8988T (cell line): ENCODE measurements at places on chromosomes 7 and 10.

DNA sequence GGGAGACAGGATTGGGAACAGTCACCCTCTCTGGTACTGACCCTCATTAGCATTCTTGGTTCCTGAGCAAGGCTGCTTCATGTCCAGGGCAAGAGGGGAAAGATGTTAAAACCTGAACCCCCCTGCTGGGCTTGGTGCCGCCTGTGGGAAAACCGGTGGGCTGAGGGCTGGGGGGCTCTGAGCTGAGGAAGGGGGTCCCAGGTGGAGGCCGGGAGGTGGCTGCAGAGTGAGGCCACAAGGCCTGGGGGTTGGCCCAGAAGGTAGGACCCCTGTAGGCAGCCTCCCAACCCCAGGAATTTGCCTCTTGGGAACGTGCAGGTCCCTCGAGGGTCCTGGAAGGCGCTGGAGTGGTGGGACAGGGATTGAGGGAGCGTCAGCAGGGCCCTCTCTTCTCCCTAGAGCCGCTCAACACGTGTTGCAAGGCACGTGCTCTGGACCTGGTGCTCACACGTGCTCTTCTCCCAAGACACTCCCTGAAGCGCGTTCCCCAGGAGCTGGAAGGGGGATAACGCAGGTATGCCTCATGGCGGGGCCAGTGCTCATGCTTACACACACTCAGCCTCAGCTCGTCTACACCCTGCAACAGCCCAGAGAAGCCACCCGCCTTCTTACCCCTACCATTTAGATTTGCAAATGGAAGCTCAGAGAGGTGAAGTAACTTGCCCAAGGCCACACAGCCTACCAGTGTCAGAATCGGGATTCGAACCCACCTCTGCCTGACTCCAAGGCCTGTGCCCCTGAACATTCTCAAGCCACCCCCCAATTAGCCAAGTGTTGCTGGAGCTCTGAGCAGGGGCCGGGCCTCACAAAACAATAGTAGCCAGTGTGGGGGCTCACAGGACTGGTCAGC is 64.4 kb downstream of the LHPP start:
- no peak for DNase-seq

DNA sequence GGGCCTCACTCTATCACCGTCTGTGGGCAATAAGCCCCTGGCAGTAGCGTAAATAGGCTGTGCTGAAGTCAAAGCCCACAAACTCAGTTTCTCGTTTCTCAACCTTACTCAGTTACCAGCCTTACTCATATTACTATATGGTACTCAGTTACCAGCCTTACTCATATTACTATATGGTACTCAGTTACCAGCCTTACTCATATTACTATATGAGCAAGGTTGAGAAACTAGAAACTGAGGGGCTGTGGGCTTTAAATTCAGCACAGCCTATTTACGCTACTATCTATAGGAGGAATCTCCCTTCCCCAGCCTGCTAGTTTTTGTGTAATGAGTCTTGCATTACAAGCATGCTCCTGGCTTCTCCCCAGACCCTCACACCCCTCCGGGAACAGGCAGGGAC is 35.4 kb downstream of the CCDC3 start:
- DNase-seq, result no peak

- DNase-seq, result no peak
Observed at GRCh38 chr7:120979765-120980499, 8.6 kb upstream of the CPED1 start.

GRCh38 chr7:121330053-121330833 is 1.4 kb downstream of the WNT16 start:
- no peak for DNase-seq

- DNase-seq, result no peak
Observed at GRCh38 chr7:44222776-44223261, 22.0 kb downstream of the YKT6 start.

DNA sequence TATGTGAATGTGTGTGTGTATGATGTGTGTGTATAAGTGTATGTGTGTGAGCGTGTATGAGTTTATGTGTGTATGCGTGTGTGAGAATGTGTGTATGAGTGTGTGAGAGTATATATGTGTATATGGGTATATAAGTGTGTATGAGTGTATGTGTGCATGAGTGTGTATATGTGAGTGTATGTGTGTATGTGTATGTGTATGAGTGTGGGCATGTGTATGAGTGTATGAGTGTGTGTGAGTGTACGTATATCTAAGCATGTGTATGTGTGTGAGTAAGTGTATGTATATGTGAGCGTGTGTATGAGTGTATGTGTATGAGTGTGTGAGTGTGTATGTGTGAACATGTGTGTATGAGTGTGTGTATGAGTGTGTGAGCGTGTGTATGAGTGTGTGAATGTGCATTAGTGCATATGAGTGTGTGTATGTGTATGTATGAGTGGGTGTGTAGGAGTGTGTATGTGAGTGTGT is 12.9 kb downstream of the SLC13A4 start:
- no peak for DNase-seq

GRCh38 chr7:127039541-127039940 is 213.2 kb downstream of the GRM8 start:
- no peak for DNase-seq

DNA sequence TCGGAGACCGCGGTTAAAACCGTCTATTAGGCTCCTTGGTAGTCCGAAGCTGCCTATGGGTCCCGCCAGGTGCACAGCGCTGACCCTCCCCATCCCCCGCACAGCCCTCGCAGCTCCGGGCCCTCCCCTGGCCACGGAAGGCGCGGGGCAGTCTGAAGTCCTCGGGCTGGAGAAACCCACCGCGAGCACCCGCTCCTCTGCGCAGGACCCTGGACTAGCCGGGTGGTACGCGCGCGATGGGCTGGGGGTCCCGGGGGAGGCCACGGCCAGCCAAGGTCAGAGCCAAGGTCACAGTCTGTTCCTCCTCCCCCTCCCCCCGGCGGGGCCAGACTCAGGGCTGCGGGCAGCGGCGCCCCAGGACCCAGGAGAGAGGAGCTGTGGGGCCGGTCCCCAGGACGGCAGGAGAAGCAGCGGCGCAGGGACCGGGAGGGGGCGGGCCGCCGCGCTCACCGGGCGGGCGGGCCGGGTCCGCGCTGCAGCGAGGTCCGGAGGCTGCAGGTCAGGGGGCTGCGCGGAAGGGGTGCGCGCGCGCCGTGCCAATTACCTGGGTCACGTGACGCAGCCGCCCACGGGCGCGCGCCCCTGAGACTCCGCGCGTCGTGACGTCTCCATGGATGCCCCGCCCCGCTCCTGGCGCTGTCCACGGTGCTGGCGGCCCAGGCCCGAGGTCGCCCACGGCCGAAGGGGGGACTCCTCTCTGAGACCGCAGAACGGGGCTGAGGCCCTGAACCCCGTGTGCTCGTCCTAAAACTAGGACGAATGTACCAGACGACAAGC is at the start of gene OGDHL:
TSS of gene OGDHL (minus strand) at position 535 of the 777 bp plus-strand sequence. CDS start 3,731 bp downstream, outside the sequence.
- no peak for DNase-seq

DNA sequence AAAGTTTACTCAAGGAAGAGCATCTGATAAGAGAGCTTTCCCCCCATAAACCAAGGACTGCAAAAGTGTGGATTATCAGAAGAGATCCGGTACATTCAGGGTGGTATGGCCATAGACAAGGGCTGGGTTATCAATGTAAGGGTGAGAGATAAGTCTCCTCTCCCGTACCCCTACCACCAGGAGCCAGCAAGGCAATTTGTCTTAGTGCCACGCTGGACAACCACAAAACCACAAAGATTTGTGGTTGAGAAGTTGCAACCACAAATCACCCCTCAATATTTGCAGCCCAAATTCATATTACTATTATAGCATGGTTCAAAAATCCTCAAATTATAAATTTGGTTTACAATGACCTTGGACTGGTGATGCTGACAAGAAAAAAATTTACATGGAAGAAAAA is 2.3 kb upstream of the ZSCAN25 start:
- no peak for DNase-seq

- DNase-seq, result no peak
Observed at GRCh38 chr7:148545932-148546331, 44.6 kb upstream of the C7orf33 start.

- DNase-seq, result no peak
Observed at GRCh38 chr10:637771-638195, 51.7 kb downstream of the DIP2C start.

- no peak for DNase-seq
Observed at GRCh38 chr7:127751062-127751461, 99.1 kb downstream of the SND1 start.

DNA sequence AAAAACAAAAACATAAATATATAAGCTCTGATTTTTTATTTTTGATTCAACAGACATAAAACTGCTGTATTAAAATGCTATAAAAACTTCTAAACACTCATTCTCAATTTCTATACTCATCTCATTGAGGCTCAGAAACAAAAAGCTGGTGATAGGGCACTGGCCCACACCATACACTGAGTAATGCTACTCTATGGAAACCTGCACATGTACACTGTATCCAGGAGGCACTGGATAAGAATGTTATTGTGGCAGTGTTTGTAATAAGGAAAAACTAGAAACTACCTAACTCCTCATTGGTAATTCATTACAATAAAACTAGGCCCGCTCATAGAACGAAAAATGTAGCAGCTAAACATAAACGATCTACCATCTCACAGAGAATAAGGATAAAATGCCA is 23.1 kb downstream of the ERLIN1 start:
- no peak for DNase-seq

- DNase-seq, result no peak
Observed at GRCh38 chr10:59240582-59241183, 64.2 kb downstream of the PHYHIPL start.

DNA sequence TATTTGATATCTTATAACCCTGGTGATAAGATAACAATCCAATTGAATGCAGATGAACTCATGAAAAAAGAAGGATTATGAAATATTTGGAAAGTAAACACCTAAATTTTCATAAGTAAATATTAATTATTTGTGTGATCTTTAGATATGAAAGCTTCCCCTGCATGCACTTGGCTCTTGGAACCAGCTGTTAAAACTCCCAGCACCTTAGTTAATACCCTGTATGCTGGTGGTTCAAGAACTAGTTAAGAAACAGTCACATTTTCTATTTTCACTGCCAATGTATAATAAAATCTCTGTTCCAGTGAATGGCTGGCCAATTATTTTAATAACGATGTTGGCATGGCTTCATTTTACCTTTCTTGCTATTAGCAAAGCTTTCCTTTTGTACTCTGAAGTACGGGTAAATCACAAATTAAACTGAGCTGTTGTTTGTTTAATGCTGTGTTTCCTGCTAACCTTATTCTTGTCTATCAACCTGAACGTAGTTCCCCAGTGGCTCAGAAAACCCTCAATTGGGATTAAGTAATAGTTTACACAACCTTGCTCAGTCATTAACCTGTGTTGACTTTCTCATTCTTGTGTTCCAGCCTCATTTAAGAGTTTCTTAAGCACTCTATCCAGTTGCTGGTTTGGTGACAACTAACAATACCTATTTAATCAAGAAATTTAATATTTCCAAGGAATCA is 38.9 kb downstream of the MET start:
- no peak for DNase-seq

DNA sequence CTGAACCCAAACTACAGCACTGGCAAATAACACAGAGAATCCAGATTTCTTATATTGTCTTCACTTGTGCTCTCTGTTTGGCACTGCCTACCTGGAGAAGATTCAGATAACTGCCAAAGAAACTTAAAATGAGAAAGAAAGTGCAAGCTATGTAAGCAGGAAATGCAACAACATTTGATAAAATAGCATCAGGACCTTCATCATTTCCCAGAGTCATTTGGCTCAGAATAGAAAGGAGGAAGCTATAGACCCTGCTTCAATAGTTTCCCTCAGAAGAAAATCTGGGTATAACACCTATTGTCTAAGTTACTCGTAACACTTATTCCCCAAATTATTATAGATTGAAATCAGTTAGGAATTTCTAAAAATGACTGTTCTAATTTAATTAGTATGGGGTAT is 56.2 kb downstream of the CC2D2B start:
- no peak for DNase-seq

- no peak for DNase-seq
Observed at GRCh38 chr10:119769886-119770285, 44.0 kb downstream of the INPP5F start.

- DNase-seq, result no peak
Observed at GRCh38 chr10:121168545-121169216, 317.5 kb downstream of the WDR11 start.

GRCh38 chr7:68200051-68200670 is 1203.5 kb downstream of the TYW1 start:
- no peak for DNase-seq

DNA sequence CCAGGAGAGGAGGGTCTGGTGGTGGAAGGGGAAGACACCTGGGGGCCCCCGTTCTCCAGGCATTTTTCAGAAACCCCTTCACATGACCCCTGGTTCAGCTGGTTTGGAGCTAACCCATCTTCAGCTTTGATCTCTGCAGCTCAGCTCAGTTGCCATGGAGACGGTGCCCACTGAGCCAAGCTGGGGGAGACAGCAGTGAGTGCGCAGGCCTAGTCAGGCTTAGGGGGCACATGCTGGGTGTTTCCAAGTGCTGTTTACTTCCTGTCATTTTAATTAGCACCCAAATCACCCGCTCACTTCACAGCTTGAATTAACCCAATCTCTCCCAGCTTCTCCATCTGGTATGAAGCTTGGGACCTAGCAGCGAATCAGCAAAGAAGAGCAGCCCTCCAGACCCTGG is 9.0 kb downstream of the SPOCK2 start:
- peak; percentile 21 for DNase-seq

- no peak for DNase-seq
Observed at GRCh38 chr10:125124115-125124487, 36.3 kb downstream of the CTBP2 start.

DNA sequence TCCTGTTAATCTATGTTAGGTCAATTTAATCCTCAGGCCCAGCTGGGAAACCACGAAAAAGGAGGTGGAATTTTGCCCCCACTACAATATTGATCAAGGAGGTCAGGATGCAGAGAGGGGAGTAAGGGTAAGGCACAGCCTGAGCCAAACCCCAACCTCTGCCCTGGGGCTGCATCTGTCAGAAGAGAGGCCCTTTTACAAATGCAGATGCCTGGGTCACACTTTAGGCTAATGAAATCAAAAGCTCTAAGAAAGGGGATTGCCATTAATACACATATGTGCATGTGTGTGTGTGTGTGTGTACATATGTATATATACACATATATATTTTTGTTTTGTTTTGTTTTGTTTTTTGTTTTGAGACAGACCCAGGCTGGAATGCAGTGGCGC is 25.5 kb upstream of the TRUB1 start:
- no peak for DNase-seq

GRCh38 chr10:22550732-22551131 is 163.6 kb downstream of the PIP4K2A start:
- peak; percentile 49 for DNase-seq

DNA sequence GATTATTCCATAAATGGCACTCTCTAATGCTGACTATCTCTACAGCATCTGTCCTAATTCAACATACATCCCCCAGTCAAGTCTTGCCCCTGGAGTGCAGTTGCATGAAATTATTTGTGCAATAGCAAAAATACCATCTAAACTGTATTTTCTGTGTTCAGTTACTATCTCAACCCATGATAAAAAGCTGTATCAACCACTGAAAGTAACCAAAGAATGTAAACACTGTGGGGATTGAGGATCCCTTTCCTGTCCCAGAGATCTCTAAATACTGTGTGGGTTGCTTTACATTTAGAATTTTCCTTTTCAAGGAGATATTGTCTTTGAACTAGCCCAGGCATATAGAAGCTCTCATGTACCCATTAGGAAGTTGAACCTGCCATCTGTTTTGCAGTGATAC is 23.9 kb upstream of the DGKI start:
- DNase-seq, result no peak
